ENCODE measurements at places on chromosomes 4 and X.
A peak's percentile ranks its signal among the peaks of the same experiment; 100 is the strongest.

DNA sequence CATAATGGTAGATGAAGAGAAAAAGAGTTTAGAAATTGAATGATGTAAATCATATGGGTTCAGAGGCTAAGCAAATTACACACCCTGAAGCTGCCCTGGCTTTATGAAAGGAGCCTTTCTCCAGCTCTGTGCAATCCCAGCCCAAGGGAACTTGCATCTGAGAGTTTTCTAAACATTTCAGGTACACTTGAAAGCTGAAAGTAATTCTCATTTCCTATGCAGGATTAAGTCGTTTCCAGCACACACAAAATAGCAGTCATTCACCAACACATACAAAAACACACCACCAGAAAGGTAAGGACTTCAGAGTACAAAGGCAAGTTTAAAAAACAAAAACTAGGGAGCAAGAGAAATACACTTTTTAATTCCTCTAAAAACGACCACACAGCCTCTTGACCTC lies 1.7 kb downstream of the PDGFC start:
- no peak for DNase-seq

GRCh38 chr4:25001509-25001908 lies 29.2 kb downstream of the LGI2 start:
- DNase-seq: no peak

GRCh38 chr4:80008971-80009370 lies 64.1 kb downstream of the ANTXR2 start:
- no peak for DNase-seq

- DNase-seq: no peak
Observed at GRCh38 chr4:104677116-104677515, 182.4 kb upstream of the CXXC4 start.

DNA sequence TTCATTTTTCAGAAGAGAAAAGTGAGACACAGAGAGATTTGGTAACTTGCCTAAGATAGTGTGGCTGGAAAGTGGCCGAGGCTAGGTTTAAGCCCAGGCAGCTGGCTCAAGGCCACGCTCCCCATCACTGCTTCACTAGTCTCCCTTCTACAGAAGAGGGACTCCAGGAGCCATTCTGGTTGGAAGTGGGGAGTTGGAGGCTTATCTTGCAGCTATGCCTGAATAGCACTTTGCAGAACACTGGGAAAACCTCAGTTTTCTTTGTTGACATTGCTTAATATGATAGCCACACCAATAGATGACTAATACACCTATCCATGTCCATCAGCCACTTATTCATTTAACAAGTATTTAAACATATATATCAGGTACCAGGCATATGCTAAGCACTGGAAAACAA lies 18.5 kb downstream of the LRRC66 start:
- DNase-seq: no peak

DNA sequence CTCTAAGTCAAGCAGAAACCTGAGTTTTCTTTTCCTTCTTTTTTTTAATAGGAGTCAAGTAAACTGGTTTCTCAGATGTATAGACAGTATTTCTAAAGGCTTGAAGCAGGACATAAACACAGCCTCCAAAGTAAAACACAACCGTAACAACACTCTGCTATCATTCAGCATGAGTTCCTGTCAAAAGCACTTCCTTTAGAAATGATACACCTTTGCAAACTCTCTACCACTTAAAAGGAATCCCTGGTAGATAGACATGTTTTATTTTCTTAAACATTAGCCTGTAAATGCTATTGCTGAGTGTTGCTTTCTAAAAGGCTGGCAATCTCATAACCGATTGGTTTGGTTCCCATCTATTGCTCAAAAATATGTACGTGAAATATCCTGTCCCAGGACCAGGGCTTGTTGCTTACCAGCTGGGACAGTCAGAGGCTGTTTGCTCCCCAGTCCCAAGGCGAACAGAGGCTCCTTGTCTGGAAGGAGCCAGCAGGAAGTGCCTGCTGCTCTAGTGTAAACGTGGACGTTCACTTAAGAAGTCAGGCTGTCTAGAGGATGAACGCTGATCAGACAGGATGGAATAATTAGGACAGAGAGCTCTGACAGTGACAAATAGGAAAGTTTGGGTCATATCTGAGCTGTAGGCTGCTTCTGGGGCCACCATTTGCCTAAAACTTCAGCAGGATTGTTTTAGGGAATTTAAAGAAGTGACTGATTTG lies 173.9 kb upstream of the KLF3 start:
- no peak for DNase-seq

- no peak for DNase-seq
Observed at GRCh38 chrX:123476611-123477219, 256.1 kb downstream of the THOC2 start.

DNA sequence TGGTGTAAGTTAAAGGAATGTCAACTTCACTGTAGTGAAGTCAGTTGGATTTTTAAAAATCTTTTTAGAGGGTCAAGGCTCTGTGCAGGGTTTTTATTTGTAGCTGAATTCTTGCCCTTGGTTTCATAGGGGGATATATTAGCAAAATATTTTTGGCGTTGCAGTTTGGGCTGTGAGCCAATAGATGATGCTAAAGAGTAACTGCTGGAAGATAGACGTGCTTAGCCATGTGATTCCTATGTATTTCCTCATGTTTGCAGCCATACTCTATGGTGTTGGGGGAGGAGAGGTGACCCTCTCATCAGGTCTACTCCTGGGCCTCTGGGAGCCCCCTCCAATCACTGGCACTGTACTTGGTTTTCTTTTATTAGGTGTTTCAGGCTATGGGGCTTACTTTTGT lies 246.7 kb upstream of the ARHGAP24 start:
- DNase-seq: no peak

DNA sequence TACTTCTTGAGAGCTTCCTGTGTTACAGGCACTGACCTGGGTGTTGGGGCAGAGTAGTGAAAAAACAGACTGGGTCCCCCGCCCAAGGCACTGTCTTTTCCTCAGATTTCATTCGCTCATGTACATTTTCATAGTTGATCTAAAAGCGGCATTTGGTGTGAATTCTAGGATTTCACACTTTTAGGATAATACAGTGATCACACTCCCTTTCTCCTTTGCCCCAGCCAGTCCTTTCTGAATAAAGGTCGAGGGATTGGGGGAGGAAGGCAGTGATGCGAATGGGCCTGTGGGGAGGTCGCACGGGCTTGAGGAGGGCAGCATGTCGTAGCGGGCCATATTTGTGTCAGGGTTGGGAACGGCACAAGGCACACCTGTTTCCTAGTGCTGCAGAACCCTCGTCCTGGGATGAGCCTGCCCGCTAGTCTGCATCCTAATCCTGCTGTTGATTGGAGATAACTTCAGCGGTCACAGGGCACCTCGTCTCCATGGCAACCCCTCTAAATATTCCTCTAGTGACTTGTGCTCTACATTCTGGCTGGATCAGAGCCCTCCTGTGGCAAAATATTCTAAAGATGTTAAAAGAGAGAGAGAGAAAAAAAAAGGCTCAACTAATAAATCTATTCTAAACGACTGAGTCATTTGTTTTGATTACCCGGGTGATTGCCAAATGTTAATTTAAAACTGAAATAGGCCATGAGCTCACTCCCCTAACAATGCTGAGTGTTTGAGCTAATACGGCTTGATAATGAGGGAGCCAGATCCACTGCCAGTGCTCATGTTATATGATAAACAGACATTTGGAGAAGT lies 21.8 kb downstream of the FHL1 start:
- peak; percentile 11 for DNase-seq

- no peak for DNase-seq
Observed at GRCh38 chr4:56414135-56414670, 21.2 kb downstream of the PPAT start.

DNA sequence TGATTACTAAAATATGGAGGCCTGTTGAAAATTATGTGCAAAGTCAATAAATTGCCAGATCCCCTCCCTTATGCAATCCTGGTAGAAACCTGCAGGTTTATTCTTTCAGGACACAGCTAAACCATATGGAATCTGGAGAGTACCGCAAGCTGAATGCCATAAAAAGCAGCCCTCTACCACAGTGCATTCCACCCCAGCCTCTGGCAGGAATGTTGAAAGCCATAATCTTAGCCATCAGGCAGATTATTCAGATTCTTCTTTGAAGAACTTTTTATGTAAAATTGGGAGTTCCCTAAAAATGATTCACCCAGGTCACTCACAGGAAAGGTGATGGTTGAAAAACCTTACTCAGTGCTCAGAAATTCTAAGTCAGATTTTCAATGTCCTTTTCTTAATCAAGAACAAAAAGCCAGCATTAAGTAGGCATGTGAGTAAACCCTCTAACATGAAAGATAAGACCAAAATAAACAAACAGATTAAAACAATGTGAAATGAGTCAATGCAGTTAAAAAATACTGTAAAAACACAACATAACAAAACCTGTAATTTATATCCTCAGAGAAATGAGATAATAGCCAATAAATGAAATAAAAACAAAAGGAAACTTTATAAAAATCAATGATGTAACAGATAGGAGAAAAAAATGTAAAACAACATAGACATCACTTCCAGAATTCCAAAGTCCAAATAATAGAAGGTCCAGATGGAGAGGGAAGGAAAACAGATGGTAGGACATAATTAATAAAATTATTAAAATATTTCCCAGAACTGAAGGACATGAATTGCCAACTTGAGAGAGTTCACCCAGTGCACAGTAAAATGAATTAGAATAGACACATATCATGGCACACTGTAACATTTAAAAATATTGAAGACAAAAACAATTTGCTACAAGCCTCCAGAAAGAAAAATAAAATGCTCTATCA lies 226.9 kb downstream of the FSTL5 start:
- DNase-seq: no peak

DNA sequence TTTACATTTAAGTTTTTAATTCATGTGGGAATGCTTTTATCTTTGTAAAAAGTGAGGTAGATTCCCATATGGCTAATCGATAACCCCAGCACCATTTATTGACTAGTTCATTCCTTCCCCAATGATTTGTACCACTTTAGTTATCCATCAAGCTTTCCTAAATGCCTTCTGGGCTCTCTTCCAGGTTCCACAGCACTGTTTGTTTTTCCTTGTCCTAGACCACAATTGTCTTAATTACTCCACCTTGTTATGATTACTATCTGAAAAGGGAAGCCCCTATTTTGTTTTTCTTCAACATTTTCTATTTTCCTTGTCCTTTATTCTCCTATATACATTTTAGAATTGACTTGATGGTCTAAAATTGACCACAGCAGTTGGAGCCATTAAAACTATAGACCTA lies 48.5 kb upstream of the GPRIN3 start:
- DNase-seq: no peak
